ENCODE measurements at places on chromosomes 11 and 22.
A peak's percentile ranks its signal among the peaks of the same experiment; 100 is the strongest.

DNA sequence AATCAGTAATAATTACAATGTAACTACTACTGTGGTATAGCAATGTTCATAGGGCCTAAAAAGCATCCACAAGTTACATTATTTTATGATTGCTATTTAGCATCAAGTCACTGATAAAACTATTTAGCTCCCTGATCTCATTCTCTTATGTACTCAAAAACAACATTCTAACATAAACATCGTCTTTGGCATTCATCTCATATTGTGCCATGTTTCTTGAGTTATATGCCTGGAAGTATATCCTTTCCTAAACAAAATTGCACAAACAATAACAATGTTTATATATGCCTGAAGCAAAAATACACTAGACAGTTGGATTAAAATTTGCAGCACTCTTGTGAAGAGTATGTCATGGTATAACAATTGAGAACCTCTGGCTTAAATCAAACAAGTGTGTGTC lies 34.1 kb downstream of the HORMAD2 start:
- no peak for DNase-seq

GRCh38 chr11:126561327-126561893 lies 205.9 kb downstream of the ST3GAL4 start:
- DNase-seq: no peak

DNA sequence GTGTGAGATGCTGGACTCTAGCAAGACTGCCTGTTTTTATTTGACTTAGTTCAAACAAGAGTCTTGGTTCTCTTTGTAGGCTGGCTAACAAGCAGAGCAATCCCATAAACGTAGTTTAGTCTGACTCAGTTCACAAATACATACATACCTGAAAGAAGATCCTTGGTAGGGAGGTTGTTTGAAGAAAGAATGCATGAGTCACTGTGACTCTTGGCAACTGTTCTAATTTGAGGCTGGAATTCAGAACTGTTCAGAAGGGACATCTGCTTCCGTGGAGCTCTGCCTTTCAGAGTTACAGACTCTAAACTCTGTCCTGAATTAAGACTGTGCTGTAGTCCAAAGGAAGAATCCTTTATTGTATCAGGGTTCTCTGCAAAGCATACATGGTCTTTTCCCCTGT lies 32.2 kb downstream of the C2CD3 start:
- DNase-seq: no peak

DNA sequence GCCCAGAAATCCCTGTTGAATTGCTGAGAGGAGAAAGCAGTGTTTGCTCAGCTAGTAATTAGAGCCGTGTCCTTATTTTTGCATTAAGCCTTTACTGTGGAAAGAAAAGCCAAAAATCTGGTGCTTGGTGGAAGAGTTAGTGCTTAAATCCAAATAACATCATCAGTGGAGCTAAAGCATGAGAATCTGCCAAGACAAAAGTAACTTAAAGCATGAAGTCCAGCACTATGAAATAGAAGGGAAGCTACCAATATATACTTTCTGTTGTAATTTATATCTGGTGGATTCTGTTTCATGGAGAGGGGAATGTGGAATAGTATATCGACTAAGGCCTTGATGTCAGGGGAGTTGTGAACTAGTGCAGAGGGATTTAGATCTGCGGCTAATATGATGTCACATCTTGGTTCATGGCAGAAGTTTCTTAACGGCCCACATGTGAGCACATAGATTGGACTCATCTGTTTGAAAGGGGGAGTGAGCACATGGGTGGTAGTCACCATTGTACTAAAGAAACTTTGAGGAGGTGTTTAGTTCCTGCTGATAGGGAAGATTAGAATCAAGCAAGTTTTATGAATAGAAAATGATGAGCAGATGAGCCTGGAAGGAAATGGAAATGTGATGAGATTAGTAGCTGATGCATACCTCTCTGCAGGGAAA lies 224.4 kb upstream of the MTNR1B start:
- DNase-seq: no peak

GRCh38 chr11:71139516-71140205 lies 112.7 kb downstream of the SHANK2 start:
- DNase-seq: no peak

DNA sequence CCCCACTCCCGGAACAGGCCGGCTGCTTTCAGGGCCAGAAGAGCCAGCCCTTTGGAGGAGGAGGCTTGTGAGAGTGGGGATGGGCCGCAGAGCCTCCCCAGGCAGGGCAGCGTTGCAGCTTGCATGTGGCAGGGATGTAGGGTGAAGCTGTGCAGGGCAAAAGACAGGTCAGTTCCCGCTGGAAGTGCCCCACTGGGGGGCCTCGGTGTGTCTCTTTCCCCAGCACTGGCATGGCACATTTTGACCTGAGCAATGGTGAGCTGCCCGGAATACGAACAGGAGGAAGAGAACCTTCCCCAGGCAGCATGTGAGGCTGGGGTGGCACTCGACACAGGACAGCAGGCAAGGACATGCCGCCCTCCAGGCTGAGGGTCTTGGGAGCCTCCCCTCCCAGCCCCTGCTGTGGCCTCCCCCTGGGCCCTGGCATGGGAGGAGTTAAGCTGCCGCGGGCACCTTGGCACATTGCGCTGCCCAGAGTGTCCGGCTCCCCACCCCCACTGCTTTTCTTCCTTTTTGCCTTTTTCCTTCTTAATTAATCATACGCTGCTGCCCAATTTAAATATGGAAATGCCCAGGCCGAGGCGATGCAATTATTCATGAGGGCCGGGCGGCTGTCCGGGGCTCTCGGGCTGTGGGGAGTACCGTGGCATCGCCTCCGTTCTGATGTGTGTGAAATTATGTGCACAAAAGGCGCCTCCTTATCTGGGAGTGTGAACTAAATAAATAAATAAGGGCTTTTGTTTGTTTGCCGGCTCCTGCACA lies 76.0 kb upstream of the WNT7B start:
- no peak for DNase-seq

GRCh38 chr22:31192513-31192912 lies 19.6 kb upstream of the LIMK2 start:
- DNase-seq: no peak

- no peak for DNase-seq
Measured at GRCh38 chr11:2089536-2090165, 49.5 kb downstream of the IGF2 start.

GRCh38 chr11:43035086-43035485 lies 276.7 kb upstream of the API5 start:
- no peak for DNase-seq

DNA sequence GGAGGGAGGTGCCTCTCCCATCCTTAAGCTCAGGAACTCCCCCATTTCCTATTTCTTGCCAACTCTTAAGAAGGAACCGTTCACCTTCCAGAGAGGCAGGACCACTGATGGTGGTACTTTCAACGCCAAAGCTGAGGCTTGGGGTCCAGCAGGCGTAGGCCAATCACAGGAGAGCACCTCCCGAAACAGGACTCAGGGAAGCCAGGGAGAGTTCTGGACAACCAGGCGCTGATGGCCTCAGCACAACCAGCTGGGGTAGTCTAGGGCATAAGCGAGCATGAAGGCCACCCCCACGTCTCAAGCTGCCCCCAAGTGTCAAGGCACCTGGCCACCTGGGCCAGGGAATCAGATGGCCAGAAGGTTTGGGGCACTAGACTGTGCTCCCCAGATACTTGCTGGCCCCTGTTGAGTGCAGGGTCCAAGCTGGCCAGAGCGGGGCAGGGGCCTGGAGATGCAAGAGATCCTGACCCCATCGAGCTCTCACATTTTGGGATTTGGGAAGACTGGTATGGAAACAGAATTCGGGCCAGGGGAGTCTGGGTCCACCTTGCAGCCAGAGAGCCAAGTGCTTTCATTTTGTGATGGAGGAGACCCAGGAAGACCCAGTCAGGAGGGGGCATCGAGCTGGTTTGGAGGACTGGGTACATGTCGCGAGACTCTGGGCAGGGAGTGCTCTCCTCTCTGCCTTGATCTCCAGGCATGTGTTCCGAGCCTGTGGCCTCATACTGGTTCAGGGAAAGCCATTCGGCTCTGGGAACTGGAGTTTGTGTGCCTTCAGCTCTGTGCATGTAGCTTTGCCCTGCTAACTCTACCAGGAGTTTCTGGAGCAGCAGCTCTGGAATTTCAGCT lies 926 bp downstream of the CD6 start:
- no peak for DNase-seq

DNA sequence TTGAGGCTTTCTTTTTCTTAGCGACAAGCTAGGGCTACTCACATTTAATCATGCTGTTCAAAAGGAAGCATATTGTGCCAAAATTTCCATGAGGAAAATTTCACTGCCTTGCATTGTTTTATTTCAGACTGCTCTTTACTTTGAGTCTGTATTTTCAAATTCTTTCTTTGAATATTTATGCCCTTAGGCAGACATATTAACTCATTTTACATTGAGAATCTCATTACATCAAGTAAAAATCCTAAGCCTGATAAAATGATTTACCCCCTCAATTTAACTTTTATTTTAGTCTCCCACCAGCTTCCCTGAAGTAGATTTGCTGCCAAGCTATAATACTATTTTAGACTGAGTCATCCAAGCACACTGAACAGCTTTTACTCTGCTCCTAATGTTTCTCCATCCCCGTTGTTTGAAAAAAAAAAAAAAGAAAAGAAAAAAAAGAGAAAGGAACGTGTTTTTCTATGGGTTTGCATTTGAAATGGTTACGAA lies 189.3 kb upstream of the MTMR2 start:
- DNase-seq: no peak

GRCh38 chr11:78533399-78533798 lies 41.3 kb downstream of the NARS2 start:
- no peak for DNase-seq

DNA sequence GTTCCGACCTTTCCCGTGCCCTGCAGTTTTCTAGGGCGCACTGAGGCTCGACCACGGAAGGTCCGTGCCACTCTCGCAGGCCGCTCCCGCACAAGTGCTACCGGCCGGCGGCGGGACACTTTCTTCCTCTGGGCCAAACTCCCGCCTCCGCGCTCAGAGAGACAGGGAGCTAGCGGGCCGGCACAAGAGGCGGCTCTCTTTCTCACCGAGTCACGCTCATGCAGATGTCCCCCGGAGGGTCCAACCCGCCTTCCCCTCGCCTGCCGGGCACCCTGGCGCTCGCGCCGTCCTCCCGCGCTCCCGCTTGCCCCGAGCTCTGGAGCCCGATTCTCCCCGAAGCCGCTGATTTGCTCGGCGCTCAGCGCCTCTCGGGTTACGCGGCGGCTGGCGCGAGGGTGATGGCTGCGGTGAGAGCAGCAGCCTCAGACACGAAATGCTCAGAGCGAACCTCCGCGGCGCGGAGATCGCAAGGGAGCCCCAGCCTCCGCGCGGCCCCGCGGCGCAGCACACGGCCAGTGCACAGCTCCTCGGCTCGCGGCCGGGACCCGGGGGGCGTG lies 1.0 kb downstream of the LMO1 start:
- no peak for DNase-seq

- no peak for DNase-seq
Measured at GRCh38 chr22:43852573-43853327, 9.6 kb downstream of the SULT4A1 start.

GRCh38 chr11:28144808-28145207 lies 36.6 kb downstream of the METTL15 start:
- no peak for DNase-seq

DNA sequence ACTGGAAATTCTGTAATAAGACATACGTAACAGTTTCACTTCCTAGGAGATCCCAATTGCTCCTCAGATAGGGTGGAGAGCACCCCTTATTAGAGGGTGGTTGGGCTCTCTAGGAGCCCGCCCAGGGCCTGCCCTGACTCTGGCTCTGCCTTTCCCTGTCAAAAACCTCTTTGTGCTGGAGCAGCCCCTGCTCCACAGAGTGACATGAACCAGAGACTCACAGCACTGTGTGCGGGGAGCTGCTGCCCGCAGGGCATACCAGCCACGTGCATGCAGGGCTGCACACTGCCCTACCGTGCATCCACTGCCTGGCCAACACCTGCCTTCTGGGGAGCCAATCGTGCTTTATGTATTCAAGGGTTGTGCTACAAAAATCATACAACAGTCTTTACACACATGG lies 24.3 kb downstream of the KCNQ1OT1 start:
- no peak for DNase-seq

DNA sequence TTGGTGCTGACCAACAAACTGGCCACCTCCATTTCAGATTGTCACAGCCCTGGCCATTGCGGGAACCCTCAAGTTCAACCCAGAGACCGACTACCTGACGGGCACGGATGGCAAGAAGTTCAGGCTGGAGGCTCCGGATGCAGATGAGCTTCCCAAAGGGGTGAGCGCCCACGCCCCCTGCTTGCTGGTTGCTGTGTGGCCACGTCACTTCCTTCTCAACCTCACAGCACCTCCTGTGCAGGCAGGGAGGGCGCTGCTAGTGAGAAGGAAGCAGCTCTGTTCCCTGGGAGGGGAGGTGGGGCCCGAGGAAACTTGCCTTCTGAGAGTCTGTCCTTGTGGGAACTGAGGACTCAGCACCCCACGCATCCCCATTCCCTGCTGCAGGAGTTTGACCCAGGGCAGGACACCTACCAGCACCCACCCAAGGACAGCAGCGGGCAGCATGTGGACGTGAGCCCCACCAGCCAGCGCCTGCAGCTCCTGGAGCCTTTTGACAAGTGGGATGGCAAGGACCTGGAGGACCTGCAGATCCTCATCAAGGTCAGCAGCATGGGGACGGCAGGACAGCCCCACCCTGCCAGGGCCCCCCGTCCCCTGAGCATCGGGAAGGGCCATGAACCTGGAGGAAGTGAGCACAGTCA lies 19.3 kb downstream of the POLR3H start:
- peak; percentile 51 for DNase-seq

- no peak for DNase-seq
Measured at GRCh38 chr22:37753746-37754145, 54.0 kb upstream of the GCAT start.

- DNase-seq: no peak
Measured at GRCh38 chr22:17339095-17339693, 30.1 kb upstream of the CECR2 start.

- DNase-seq: no peak
Measured at GRCh38 chr11:71329165-71329510, 76.8 kb upstream of the SHANK2 start.

GRCh38 chr11:76799066-76799804 lies 16.1 kb downstream of the TSKU start:
- DNase-seq: peak; percentile 36

DNA sequence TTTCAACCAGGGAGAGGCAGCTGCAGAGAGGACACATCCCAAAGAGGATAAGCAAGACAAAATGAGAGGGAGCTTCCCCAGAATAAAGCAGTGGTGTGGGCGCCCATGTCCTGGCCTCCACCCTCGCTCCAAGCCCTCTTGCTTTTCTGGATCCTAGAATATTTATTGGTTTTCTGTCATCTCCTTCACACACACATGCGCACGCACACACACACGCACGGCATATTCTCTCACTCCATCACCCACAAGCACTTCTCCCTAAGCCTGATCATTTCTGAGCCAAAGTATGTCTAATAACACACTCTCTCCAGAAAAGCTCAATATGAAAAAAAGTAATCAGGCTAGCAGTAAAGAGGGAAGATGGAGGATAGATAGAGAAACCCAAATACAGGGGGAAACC lies 7.6 kb downstream of the IGSF9B start:
- DNase-seq: no peak
